SK-MEL-5 (cell line): ENCODE measurements at places on chromosomes 3 and 15.

- DNase-seq: peak; percentile 57
Observed at GRCh38 chr3:115845986-115846385, 222.7 kb downstream of the GAP43 start.

DNA sequence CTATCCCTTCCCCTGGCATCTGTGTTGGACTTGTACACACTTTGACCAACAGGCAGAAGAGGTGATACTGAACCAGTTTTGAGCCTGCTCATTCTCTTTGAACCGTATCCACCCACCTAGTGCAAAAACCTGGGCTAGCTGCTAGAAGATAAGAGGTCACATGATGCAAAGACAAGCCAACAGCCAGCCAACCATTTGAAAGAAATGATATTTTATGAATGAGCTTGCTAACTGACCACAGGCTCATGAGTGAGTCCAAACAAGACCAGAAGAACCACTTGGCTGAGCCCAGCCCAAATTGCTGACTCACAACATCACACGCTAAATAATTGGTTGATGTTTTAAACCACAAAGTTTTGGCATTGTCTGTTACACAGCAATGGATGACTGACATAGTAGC is 74.0 kb upstream of the CTNNB1 start:
- no peak for DNase-seq

DNA sequence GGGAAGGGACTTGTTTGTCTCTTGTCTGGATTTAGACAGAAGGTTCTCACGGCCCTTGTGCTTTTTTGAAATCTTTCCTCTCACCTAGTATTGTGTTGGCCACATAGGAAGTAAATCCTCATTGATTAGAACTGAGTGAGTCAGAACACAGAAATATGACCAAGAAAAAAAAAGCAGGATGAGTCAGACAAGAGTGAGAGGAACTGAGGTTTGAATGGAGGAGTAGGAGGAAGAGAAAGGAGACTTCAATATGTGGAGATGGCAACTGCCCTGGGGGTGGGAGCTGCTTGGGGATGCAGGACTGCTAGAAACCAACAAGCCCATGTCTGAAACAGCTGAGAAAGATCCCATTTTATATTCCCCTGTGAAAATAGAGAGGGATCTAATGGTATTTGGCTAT is 194.1 kb upstream of the ZBTB20 start:
- peak; percentile 30 for DNase-seq

GRCh38 chr3:47380601-47381316 is at the start of gene PTPN23:
TSS of gene PTPN23 (plus strand) at chr3:47381021. CDS start at chr3:47381097, 76 bp downstream.
- peak; percentile 99 for DNase-seq

GRCh38 chr15:33242165-33242564 is 47.7 kb upstream of the FMN1 start:
- DNase-seq: peak; percentile 9

DNA sequence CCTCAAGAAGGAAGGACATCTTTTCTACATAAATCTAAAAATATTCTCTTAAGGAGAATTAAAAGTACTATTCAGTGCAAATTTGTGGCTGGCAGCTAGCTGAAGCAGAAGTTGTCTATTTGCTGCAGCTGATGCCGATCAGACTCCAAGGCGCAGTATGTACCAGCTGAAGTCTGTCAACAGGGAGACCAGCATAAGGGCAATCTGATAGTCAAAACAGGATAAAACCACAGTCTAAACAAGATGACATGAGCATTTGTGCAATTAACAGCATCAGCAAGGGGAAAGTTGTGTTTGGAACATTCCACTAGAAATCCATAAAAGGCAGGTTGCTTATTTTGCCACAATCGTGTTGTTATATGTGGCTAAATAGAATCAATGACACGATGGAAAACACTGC is 198.2 kb upstream of the ROBO2 start:
- DNase-seq: no peak

DNA sequence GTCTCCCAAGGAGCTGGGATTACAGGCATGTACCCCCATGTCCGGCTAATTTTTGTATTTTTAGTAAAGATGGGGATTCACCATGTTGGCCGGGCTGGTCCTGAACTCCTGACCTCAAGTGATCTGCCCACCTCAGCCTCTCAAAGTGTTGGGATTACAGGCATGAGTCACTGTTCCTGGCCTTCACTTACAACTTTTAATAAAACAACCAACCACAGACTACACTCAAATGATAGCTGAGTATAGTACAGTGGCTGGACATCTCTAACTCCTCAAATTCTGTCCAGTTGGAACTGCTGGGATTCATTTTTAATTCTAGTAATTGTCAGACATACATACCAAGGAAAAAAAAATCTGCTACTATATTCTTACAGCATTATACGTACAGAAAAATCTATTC is 71.0 kb downstream of the PBRM1 start:
- no peak for DNase-seq

DNA sequence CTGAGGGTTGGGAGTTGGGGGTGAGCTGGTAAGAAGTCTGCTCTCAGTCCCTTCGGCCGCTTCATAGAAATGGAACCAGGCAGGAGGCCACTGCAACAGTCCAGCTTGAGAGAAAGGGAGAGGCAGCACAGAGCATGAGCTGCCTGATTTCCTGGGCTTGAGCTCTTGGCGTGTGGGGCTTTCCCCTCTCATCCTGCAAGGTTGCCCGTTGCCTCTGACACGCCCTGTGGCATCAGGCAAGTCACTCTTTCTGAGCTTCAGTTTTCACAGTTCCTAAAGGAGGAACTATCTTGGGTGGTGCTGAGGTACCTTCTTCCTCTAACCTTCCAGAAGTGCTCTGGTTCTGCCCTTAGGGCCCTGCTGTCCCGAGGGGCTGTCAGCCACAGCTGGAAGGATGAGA is 4.9 kb downstream of the MESP2 start:
- DNase-seq: no peak

- no peak for DNase-seq
Observed at GRCh38 chr3:60716573-60716972, 534.7 kb downstream of the FHIT start.

DNA sequence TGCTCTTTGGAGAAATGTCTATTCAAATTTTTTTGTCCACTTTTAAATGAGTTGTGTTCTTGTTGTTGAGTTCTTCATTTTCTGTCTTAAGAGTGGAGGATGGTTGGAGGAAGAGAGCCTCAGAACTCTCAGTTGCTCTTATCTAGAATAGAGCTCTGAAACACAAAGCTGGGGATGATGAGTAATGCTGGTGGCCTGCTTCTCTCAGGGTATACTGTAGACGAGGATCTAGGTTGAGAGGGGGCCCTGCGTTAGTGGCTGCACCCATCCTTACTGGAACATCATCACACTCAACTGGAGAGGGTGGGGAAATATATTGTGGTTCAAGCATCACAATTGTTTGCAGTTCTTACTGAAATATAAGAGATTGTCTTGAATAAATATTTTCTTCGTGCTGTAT is 1.8 kb downstream of the SPTSSB start:
- no peak for DNase-seq

GRCh38 chr3:43379343-43379742 is 93.0 kb downstream of the SNRK start:
- no peak for DNase-seq

- DNase-seq: peak; percentile 57
Observed at GRCh38 chr3:52014613-52015012, 18.9 kb upstream of the RPL29 start.

GRCh38 chr3:106206146-106206545 is 337.3 kb upstream of the CBLB start:
- no peak for DNase-seq

- no peak for DNase-seq
Observed at GRCh38 chr3:68515237-68515636, 417.1 kb downstream of the TAFA4 start.

DNA sequence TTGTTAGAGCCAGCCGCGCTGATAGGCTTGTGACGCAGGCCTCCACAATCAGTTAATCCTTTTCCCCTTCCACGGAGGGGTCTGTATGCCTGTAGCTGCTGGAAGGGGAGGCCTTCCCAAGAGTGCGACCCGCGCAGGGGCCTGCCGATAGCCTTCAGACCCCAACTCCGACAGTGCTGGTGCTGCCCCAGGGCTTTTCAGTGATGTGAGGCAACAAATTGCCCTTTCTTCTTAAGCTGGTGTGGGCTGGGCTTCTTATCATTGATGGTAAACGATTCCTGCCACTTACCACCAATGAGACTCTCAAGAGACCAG is 143.4 kb downstream of the CHSY1 start:
- DNase-seq: no peak

- DNase-seq: no peak
Observed at GRCh38 chr3:21654662-21655061, 96.3 kb downstream of the ZNF385D start.

- peak; percentile 5 for DNase-seq
Observed at GRCh38 chr15:93420050-93420452, 331.0 kb upstream of the RGMA start.

DNA sequence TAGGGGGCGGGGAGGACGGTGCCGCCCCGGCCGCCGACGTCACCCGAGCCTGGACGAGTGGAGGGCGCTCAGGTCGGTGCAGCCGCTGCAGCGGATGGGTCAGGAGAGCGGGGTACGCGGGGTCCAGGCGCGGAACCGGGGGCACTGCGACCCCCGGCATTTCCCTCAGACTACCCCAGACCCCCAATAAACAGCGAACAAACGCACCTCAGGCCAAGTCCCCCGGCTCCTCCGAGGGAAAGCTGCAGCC is 78.9 kb downstream of the IQSEC1 start:
- DNase-seq: peak; percentile 29

GRCh38 chr15:85036716-85037115 is 55.1 kb downstream of the PDE8A start:
- no peak for DNase-seq

DNA sequence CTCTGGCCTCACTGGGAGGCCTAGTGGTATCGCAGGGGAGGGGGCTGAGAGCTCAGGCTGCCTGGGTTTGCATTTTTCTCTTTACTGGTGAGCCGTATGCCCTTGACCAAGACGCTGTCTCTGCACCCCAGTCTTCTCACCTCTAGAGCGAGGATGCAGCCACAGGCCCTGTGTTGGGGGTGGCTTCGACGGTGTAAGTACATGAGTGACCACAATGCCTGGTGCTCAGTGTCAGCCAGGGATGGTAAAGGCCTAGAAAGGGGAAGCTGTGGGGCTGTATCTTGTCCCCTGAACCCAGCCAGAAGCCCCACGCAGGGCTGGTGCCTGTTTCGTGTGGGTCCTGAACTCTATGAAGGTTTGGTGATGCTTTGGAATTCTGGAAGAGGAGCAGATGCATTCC is 19.8 kb downstream of the SYNM start:
- no peak for DNase-seq

DNA sequence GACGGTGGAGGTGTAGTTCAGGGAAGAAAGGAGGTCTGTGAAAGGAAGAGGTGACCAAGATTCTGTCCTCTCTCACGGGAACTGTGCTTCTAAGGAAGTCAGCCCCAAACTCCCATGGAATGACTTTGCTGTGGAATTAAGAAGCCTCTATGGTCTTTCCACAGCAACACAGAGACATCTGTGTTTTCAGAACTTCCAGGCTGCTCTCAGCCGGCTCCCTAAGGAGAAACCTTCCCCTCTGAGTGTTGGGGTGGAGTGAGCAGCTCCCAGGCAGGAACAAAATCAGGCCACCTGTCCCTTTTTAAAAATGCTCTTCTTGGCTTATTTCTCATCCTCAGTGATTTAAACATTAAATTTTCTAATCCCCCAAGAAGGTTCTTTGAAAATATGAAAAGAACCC is 53.3 kb upstream of the SNRK start:
- DNase-seq: no peak

GRCh38 chr3:133136114-133137041 is 98.2 kb downstream of the TMEM108 start:
- no peak for DNase-seq

GRCh38 chr15:95590533-95591044 is 739.9 kb upstream of the NR2F2 start:
- DNase-seq: no peak

DNA sequence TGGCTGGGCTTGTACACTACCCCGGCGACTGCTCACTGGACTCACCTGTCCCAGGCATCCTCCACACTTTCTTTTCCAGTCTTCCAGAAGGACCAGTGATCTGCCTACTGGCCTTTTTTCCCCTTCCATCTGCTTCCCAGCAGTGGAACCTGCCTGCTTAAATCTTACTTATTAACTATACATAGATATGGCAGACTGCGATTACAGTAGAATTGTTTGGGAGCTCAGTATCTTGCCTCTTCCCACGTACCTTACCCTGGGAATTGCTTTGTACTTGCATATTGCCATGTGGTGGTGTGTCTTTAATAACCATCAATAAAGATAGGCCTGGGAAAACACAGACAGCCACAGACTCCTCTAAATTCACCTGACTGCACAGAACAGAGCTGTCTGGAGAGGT is 11.8 kb upstream of the HES1 start:
- no peak for DNase-seq

- peak; percentile 7 for DNase-seq
Observed at GRCh38 chr15:35393398-35393797, 152.6 kb downstream of the DPH6 start.

GRCh38 chr3:186318135-186318534 is 43.9 kb downstream of the DGKG start:
- DNase-seq: no peak

DNA sequence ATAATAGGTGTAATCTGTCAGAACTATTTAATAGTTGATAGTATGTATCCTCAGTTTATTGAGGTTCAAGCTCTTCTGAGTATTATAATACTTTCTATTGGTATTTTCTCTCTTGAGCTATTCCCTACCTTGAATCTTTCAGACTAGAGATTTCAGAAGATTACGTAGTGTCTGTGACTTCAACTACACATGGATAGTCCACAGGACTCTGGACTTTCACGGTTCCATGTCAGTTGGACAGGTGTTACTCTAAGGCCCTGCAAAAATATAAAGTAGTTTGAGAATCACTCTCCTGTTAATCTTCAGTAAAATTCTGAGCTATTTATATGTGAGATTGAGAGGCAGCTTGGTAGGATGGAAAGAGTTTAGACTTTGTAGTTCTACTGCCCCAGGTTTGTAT is 353.5 kb upstream of the TPRG1 start:
- no peak for DNase-seq

GRCh38 chr15:77611767-77612166 is 20.9 kb downstream of the LINGO1 start:
- no peak for DNase-seq

DNA sequence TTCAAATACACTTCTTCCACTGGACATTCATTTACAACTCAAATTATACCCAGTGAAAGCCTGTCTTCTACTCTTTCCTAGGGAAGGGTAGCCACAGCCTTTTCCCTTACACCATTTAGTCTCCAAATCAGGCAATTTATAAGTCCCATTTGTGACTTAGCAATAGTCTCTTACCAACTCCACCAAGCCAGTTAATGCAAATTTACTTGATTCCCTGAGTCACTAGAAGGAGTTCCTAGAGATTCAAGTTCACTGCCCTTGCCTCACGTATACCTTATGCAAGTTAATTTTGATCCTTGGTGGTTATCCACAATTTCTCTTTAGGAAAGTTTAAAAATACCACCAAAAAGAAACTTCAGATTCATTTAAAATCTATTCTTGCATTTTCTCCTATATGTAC is 16.1 kb upstream of the NPHP3 start:
- no peak for DNase-seq
